ENCODE measurements at places on chromosomes 13 and 19.

DNA sequence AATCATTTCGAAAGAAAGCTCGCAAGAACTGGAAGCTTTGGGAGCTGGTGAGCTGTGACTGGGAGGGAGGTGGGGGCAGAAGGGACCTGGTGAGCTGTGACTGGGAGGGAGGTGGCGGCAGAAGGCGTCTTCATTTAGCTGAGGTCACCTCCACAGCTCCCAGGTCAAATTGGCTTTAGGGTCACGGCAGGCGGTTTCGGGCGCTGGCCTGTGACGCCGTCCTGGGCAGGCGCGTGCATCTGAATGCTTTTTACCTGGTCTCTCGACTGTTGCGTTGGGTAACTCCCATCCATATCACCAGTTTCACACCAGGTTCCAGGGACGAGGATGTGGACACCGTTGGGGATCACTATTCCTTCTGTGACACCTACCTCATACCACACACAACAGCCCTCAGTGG lies 29.2 kb downstream of the C2CD4C start:
- no peak for DNase-seq

DNA sequence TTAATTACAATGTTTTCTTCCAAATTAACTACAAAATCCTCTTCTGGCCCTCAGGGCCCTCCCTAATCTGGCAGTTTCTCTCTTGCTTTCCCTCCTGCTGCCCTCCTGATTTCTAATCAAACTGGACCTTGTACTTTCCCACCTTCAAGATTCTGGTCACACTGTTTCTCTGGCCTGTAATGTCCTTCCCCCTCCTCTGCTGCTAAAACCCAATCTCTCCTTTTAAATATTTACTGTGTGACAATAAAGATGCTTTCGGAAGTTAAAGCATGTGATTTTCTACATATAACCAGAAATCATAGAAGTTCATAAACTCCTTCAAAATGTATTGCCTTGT lies 14.1 kb upstream of the HMGB1 start:
- DNase-seq, result no peak

DNA sequence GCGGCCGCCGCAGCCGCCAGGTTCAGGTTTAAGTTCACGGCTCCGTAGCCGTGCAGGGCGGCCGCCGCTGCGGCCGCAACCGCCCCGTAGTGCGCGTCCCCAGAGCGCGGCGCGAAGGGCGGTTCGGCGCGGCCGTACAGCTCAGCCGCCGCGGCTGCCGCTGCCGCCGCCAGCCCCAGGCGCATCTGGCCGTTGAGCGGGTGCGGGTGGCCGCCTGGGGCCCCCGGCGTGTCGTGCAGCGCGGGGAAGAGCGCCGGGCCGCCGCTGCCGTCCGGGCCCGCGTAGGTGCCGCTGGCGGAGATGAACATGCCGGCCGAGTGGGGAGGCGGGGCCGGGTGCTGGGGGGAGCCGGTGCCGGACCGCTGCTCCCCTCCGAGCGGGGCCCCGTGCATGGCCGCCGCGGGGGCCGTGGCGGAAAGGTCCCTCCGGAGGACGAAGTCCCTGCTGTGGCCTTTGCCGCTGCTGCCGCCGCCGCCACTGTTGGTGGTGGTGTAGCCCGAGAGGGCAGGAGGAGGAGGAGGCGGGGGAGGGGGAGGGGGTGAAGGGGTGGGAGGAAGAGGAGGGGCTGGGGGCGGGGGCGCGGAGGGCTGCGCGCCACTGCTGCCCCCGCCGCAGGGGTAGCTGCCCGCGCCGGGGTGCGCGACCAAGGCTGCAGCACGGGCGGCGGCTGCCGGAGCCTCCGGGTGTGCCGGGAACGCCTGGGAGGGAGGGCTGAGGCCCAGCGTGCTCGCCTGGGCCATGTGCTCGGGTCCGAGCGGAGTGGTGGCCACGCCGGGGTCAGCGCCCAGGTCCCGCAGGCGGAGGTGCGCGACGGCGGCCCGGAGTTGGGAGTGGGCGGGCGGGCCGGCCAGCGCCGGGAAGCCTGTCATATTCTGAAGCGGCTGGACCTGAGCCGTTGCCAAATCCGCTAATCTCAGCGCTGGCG lies 654 bp downstream of the ZIC5 start:
- DNase-seq, result peak; percentile 68

DNA sequence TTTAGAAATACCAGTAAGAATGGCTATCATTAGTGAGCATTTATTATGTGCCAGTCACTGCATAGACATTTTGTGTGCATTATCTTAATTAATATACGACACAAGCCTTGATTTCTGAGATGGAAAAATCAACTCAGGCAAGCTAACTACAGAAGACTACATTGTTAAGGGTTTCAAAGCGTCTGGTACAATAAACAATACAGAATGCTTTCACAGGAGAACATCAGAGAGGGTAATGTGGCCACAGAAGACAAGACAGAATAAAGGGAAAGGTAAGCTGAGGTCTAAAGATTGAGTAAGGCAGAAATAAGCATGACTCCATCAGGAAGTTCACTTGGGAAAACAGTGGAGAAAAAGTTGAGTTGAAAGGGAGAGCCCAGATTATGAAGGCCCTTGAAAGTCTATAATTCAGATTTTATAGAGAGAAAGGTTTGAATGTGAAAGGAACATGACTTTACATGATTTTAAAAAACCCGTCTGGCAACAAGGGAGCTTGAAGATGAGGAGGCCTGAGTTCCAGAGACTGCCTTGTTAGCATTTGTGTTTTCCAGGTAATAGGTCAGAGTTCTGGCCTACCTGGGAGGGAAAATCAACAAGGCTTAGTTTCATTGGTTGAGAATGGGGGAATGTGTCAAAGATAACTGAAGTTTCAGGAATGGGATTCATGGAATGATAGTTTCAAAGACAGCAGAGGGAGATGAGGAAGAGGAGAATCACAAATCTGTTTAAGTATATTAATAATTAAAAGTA lies 1.8 kb upstream of the MBNL2 start:
- no peak for DNase-seq

DNA sequence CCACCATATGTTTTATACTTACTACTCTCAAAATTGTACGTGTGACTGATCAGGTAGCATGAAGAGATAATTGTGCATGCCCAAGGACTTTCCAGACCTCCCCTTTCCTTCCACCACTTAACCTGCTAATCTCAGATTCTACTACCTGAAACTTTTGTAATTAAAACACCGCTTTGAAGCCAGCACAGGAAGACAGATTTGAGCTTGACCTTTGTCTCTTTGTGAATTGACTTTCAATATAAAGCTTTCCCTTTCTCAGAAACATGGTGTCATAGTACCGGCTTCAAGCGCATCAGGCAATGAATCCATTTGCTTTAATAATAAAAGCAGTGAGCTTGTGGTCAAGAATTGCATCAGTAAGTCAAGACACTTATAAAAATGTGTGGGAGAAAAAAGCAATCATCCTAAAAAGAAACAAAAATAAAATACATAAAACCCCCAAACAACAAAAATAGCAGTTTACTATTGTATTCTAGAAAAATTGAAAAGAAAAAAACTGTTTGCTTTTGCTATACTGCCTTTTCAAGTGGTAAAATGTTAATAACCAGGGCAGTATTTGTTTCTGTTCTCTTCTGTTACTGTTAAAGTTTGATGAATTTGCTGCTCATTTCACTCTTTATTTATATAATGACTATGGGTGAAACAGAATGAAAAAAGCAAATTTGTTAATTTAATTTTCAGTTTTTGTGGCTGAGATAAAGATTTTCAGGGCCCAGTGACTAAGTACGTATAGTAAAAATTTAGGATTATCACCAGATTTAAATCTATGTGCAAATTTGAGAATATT lies 2075.3 kb downstream of the PCDH9 start:
- no peak for DNase-seq

- no peak for DNase-seq
These were observed 34.0 kb downstream of the WDR87 start for GRCh38 chr19:37872383-37872782.

GRCh38 chr13:109547942-109548341 lies 238.4 kb downstream of the IRS2 start:
- DNase-seq, result no peak

DNA sequence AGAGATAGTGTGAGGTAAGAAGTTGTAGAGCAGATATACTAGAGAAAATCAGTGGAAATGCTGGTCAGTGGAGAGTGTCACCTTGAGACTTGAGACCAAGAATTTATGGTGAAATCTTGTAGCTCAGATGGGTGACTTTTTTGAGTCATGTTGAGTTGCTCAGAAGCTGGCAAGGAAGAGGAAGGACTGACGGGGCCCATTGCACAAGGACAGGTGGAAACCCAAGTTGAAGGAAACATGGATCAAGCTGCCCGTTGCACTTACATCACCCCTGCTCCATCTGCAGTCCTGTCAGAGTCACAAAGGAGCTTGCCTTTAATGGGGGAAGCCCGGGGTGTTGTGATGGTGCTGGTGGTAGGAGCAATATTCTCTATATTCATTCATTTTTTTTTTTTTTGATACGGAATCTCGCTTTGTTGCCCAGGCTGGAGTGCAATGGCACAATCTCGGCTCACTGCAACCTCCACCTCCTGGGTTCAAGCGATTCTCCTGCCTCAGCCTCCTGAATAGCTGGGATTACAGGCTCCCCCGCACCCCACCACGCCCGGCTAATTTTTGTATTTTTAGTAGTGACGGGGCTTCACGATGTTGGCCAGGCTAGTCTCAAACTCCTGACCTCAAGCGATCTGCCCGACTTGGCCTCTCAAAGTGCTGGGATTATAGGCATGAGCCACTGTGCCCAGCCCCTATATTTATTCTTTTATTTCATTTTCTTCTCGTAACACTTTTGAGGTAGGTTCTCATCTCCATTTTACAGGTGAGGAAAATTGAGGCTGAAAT lies 27.4 kb downstream of the UBAC2 start:
- no peak for DNase-seq

GRCh38 chr13:75938811-75939560 lies 302.9 kb downstream of the LMO7 start:
- peak; percentile 16 for DNase-seq

- DNase-seq, result no peak
These were observed 6.1 kb upstream of the GMIP start for GRCh38 chr19:19649580-19649995.

GRCh38 chr19:57850553-57851017 lies 926 bp downstream of the ZNF587 start:
- peak; percentile 61 for DNase-seq

DNA sequence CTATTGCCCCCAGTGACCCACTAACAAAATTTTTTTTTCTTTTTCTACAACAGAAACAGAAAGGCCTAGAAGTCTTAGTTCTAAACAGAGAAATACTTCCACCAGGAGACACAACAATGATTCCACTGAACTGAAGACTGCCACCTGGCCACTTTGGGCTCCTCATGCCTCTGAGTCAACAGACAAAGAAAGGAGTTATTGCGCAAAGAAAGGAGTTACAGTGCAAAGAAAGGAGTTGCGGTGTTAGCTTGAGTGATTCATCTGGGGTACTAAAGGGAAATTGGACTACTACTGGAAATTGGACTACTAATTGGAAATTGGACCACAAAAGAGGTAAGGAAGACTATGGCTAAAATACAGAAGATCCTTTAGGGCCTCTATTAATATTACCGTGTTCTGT lies 116.6 kb downstream of the PCDH17 start:
- peak; percentile 42 for DNase-seq

GRCh38 chr13:30715837-30716236 lies 19.5 kb upstream of the ALOX5AP start:
- DNase-seq, result no peak

GRCh38 chr19:35556846-35557538 lies 6.5 kb downstream of the ATP4A start:
- DNase-seq, result no peak

GRCh38 chr13:87274209-87274819 lies 396.9 kb upstream of the SLITRK5 start:
- DNase-seq, result peak; percentile 66

DNA sequence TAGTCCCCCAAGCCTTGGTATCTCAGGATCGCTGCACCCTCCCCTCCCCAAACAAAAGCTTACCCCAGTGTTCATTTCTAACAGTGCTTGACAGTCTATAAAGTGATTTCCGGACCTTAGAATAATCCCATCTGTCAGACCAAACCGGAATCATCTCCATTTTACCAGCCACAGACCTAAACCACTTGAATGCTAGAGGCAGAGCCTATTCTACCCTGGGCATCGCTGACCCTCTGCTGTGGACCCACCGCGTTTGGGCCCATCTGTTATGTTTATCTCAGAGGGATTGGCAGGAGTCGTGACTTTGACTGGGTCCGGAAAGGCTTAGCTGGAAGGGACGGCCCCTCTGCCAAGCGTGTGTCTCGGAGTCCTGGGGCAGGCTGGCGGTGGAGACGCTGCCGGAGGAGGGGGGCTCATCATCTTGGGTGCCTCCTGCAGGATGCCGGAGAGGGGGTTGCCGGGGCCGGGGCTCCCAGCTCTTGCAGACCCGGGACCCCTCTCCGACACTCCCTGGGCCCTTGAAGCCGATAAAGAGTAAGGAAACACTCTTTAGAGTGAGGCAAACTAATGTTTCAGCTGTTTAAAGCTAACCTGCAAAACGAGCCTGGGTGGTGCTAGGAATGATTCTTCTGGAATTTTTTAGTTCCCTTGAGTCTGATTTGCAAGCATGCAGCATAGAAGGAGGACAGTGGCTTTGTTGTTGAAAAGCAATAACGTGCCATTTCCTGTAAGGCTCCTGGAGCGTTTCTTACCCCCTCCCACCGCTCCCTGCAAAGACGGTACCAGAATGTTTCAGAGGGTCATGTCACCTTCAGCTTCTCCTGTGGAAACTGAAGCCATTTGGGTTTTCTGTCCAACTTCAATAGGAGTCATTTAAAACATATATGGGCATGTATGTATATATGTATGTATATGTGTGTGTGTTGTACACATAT lies 1.3 kb downstream of the SLC25A42 start:
- peak; percentile 29 for DNase-seq

GRCh38 chr19:10332158-10332964 lies 968 bp downstream of the RAVER1 start:
- no peak for DNase-seq

DNA sequence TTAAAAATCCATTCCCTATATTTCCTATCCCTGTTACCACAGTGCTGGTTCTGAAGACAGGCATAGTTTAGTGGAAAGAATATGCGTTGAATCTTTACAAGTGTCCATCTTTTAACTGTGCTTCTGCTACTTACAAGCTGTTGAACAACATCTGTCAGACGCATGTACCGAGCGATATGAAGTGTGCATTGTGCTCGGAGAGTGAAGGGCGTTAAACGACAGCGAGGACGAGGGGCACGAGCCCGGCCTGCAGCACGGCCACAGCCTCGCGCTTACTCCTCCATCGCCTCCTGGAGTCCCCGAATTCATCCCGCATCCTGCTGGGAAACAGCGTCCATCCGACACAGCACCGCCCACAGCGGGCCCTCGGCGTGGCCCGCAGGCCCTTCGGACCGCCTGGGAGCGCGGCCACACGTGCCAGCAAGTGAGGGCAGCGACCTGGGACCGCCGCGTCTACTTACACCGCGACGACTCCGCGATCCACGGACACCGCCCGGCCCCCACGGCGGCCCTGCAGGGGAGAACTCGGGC lies 514 bp downstream of the PCID2 start:
- peak; percentile 71 for DNase-seq

- no peak for DNase-seq
These were observed 770.5 kb downstream of the PCDH9 start for GRCh38 chr13:66459634-66460033.

- DNase-seq, result no peak
These were observed 61.3 kb upstream of the POMP start for GRCh38 chr13:28597641-28598040.

GRCh38 chr19:55598034-55598433 lies 1.3 kb downstream of the FIZ1 start:
- no peak for DNase-seq

- peak; percentile 35 for DNase-seq
These were observed 35.6 kb upstream of the PSPC1 start for GRCh38 chr13:19818223-19818842.

- no peak for DNase-seq
These were observed 6.8 kb downstream of the SLC8A2 start for GRCh38 chr19:47464675-47465419.

- peak; percentile 52 for DNase-seq
These were observed 55.9 kb upstream of the SERP2 start for GRCh38 chr13:44317752-44318151.

- no peak for DNase-seq
These were observed 12.8 kb upstream of the TOMM40 start for GRCh38 chr19:44878120-44878865.
